HCT116 (cell line): ENCODE measurements at places on chromosomes 6 and 20. TPM values are rescaled to one million over a fixed set of nuclear protein-coding genes. Genes with fewer than 3 reads are reported as not detected.

The STMND1 gene
- not detected for total RNA-seq

The UBE2J1 gene
- 23.3 TPM for total RNA-seq

The RRAGD gene
- 15.9 TPM for total RNA-seq

The EBF4 gene
- 11.4 TPM for total RNA-seq

The FAM209B gene
- not detected for total RNA-seq

The SLC22A7 gene
- total RNA-seq, result not detected

The PHACTR3 gene
- total RNA-seq, result not detected

The NUP43 gene
- total RNA-seq, result 51.0 TPM

The TP53TG5 gene
- 0.76 TPM for total RNA-seq

The GPR31 gene
- total RNA-seq, result not detected

The SYNE1 gene
- total RNA-seq, result 5.4 TPM

The NINL gene
- 7.2 TPM for total RNA-seq

The TLDC2 gene
- 0.32 TPM for total RNA-seq

The ID4 gene
- total RNA-seq, result 0.10 TPM

The SIGLEC1 gene
- 0.17 TPM for total RNA-seq
